ENCODE measurements at places on chromosomes 2 and 18. TPM values are rescaled to one million over a fixed set of nuclear protein-coding genes. Genes with fewer than 3 reads are reported as not detected.
A peak's percentile ranks its signal among the peaks of the same experiment; 100 is the strongest.

DNA sequence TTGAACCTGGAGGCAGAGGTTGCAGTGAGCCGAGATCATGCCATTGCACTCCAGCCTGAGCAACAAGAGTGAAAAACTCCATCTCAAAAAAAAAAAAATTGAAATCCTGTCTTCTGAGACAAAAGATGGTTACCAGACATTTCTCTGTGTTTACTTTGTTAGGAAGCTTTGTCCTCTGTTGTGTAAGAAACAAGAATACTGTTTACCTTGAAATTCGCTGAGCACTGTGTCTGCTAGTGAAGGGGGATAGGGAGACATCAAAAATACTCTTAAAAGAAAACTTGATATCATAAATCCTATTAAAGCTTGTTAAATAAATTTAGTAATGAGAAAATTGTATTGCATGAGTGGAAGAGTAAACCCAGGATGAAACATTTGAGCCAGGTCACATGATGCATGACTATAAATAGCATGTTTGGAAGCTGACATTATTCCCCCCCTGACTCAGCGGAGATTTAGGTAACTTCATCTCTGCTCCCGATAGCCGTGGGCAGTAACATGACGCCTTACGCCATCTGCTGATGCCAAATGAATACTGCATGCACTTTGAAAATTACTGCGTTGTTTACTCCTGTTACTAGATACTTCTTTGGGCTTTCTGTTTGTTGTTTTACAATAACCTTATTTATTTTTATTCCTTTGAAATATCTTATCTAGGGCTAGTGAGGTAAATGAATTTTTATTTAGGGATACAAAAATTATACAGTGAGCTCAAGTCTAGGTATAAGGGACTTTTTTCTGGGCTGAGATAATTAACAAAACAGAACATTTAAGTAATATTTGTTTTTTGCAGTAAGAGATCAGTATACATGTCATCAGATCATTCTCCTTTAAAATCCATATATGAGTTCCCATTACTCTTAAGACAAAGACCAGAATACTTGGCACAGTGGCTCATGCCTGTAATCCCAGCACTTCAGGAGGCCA, 134.9 kb downstream of the MAP3K20 start:
- DNase-seq = peak; percentile 68

- no peak for DNase-seq
Observed at GRCh38 chr18:74155276-74155675, 7.0 kb downstream of the TIMM21 start.

GRCh38 chr2:12315224-12315623, 401.5 kb upstream of the TRIB2 start:
- DNase-seq = no peak

DNA sequence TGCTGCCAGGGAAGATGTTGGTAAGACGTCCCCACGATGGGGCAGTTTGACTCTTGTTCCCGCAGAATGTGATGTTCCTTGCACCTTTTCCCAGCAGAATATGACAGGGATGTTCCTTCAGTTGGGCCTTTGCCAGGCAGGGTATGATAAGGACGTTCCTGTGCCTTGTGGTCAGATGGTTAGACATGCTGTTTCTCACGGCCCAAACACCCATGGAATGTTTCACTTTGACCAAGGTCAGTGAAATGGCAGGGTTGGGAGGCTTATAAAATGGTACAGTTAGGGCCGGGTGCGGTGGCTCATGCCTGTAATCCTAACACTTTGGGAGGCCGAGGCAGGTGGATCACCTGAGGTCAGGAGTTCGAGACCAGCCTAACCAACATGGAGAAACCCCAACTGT, 40.3 kb upstream of the YPEL5 start:
- peak; percentile 13 for DNase-seq

The LRP2 gene
- not detected for polyA plus RNA-seq

GRCh38 chr2:203904022-203904421, 32.5 kb upstream of the ICOS start:
- no peak for DNase-seq

- DNase-seq = no peak
Observed at GRCh38 chr2:38065502-38066135, 10.3 kb downstream of the CYP1B1 start.

The VIL1 gene
- 1.2 TPM for polyA plus RNA-seq

- no peak for DNase-seq
Observed at GRCh38 chr18:63970809-63971205, 926 bp downstream of the SERPINB8 start.

DNA sequence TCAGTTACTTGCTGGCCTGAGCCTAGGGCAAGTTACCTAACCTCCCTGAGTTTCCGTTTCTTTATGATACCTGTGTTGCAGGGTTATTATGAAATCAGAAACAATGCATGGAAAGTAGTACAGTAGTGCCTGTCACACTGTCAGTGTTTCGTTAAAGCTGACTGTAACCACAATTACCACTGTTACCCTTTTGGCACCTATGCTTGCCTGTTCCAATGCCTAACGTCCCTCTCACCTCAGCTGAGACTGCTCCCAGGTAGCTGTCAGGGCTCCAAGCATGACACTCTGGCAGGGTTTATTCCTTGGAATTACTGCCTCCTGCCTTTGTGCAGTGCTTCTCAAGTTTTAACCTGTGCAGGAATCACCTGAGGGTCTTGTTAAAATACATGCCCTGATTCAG, 135.2 kb upstream of the RBMS1 start:
- no peak for DNase-seq

- DNase-seq = peak; percentile 79
Observed at GRCh38 chr18:31685097-31686082, 1.0 kb upstream of the B4GALT6 start.

The UGT1A5 gene
- not detected for polyA plus RNA-seq

The TRIM43 gene
- polyA plus RNA-seq = not detected

The CPLX4 gene
- not detected for polyA plus RNA-seq

GRCh38 chr2:168244318-168244717, 3.1 kb downstream of the STK39 start:
- DNase-seq = no peak

The GAREM1 gene
- polyA plus RNA-seq = 1.0 TPM

DNA sequence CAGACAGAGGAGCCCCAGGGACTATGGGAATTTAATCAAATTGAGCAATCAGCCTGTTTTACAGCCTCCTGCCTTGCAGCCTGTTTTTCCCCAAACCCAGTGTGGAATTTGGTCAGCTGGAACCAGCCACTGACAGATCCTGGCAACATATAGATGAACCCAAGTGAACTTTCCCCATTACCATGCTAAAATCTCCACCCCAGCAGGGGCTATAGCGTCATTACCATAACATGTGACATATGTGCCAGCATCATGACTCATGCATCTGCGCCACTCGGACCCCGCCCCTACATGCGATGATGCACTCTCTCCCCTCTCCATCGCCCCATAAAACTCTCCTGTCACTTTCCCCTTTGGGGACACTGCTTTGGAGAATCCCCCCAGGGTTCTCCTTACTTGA, 17.3 kb upstream of the FEZ2 start:
- no peak for DNase-seq

GRCh38 chr2:108067820-108068405, 81.6 kb downstream of the SLC5A7 start:
- DNase-seq = no peak

DNA sequence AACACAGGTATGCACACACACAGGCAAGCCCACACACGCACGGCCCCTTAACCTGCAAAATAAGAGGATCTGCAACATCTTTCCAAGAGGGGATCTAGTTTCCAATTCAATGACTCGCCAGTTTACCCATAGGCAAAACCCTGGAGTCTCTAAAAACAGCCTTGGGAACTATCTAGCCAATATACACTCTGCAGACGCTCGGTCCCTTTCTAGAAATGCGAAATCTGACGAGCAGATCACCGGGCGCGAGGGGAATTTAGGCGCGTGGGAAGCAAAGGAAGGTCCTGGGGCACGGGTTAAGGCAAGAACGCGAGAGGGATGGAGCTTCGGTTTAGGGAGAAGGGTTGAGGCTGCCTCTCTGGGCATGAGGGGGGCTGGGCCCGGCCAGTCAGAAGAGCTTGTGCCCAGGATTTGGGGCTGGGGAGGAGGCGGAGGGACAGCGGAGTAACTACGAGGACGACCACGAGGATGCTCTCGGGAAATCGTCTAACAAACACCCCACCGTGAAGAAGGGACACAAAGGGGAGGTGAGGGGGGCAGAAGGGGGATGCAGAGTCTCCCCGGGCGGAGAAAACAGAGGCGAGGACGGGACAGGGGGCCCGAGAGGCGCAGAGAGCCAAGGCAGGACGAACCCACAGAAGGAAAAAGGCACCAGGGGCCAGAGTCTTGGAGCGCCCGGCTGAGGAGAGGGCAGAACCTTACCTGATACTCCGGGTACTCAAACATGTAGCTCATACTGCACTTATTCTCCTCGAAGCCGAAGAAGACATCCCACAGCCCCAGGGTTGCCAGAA, 542 bp downstream of the PGAP1 start:
- peak; percentile 27 for DNase-seq

DNA sequence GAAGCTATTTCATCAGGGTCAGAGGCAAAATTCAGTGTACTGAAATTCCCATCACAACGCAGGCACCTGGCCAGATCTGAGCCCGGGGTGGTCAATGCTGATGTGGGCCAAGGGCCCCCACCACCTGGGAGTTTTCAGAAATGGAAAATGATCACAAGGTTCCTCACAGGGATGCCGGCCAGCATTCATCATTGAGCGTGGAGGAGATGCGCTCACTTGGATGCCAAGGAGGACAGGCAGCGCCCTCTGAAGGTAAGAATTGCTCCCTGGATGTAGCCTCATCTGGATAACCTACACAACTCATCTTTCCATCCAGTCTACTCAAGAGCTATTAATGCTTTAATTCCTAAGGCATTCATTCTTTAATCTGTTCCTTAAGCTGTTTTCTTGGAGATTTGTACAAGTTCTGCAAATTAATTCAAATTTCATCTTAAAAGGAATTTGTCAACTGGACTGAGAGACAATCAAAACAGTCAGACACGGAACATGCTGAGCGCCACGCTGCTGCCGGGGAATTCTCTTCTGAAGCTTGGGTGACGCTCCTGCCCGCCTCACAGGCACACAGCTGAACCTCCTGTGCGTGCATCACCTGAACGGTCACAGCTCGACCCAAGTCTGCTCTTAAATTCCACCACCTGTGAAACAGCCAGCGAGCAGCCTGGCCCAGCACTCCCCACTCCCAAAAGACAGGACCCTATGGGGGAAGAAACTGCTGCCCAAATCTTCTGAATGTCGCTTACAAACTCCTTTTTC, 206.7 kb downstream of the HDAC4 start:
- peak; percentile 14 for DNase-seq

The INO80C gene
- 33.3 TPM for polyA plus RNA-seq

The CYP27C1 gene
- polyA plus RNA-seq = 4.6 TPM

- no peak for DNase-seq
Observed at GRCh38 chr2:27765621-27766286, 5.8 kb upstream of the MRPL33 start.

GRCh38 chr18:12742453-12742852, 39.6 kb downstream of the PSMG2 start:
- peak; percentile 34 for DNase-seq

The BMP10 gene
- polyA plus RNA-seq = not detected

- DNase-seq = no peak
Observed at GRCh38 chr2:191404568-191404991, 159.4 kb downstream of the MYO1B start.

The CD207 gene
- polyA plus RNA-seq = 0.04 TPM

DNA sequence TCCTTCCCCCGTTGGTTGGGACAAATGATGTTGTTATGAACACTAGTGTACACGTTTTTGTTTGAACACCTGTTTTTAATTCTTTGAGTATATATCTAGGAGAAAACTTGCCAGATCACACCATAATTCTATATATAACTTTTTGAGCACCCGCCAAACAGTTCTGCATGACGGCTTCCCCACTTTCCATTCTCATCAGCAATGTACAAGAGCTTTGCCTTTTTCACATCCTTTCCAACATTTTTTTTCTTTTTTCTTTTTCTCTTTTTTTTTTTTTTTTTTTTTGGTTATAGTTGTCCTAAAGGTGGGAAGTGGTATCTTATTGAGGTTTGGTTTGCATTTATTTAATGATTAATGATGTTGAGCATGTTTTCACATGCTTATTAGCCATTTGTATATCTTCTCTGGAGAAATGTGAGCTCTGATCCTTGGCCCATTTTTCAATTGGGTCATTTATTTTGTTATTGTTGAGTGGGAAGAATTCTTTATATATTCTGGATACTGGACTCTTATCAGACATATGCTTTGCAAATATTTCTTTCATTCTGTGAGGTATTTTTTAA, 86.9 kb upstream of the ZC3H15 start:
- no peak for DNase-seq
